ENCODE measurements at places on chromosomes 4 and X.

DNA sequence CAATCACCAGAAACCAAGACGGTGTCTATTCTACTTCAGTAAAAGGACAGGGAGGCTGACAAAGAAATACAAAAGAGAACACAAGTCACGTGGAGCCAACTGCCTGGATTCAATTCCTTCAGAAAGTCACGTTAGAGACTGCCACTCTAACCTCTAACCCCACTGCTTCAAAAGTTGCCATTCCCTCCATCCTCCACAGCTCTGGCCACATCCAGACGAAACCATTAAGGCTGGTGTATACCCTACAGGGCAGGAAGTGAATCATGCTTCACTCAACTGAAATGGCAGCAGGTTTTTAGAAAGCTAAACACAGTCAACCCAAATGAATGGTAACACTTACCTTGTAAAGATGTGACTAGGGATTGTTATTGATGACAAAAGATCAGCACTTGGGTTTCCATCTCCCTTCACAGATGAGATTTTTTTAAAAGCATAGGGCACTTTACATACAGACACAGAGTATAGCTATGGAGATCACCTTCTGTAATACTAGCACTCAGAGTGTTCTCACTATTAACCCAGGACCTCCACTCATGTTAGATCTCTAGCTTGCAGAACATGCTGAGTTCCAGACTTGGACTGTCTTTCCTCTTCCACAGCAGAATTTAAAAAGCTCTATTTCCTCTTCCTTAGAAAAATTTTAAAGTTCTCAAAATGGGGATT is 37.4 kb downstream of the MAML3 start:
- H3K27me3 ChIP-seq: no peaks in the 10 kb centered on the region
- H3K27ac ChIP-seq: peak overlapping the region; percentile 61
- H3K36me3 ChIP-seq: no peaks in the 10 kb centered on the region
- H3K4me1 ChIP-seq: peaks cover 9% of the 10 kb centered on the region

GRCh38 chr4:145583191-145584055 is 35.8 kb upstream of the MMAA start:
- peaks cover 6% of the 10 kb centered on the region for H3K4me1 ChIP-seq
- no peak overlapping the region for H3K27ac ChIP-seq
- DNase-seq: peak; percentile 30
- no peaks in the 10 kb centered on the region for H3K36me3 ChIP-seq
- no peak overlapping the region for H3K4me3 ChIP-seq
- H3K27me3 ChIP-seq: no peaks in the 10 kb centered on the region

DNA sequence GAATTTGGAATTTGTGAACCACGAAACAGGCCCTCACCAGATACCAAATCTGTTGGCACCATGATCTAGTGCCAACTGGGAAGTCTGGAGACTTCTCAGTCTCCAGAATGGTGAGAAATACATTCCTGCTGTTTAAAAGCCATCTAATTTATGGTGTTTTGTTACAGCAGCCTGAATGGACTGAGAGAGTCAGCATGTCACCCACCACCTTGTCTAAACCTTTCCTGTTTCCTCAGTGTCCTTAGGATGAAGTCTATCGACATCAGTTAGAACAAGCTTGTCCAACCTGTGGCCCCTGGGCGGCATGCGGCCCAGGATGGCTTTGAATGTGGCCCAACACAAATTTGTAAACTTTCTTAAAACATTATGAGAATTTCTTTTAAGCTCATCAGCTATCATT is 42.1 kb downstream of the FREM3 start:
- no peak for DNase-seq
- no peak overlapping the region for H3K27ac ChIP-seq
- no peaks in the 10 kb centered on the region for H3K4me1 ChIP-seq
- H3K36me3 ChIP-seq: no peaks in the 10 kb centered on the region
- H3K27me3 ChIP-seq: peaks cover 22% of the 10 kb centered on the region
- H3K4me3 ChIP-seq: no peak overlapping the region

DNA sequence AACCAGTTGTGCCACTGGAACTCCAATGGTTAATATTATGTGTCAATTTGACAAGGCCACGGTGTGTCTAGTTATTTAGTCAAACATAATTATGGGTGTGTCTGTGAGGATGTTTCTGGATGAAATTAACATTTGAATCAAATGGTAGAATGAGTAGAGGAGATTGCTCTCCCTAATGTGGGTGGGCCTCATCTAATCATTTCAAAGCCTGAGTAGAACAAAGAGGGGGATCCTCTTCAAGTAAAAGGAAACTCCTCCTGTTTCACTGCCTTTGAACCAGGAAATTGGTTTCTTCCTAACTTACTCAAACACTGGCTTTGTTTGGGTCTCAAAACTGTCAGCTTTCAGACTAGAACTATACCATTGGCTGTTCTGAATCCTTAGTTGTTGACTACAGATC is 1692.1 kb downstream of the PCDH19 start:
- no peaks in the 10 kb centered on the region for H3K4me1 ChIP-seq
- DNase-seq: no peak
- H3K27me3 ChIP-seq: no peaks in the 10 kb centered on the region
- no peak overlapping the region for H3K27ac ChIP-seq
- no peak overlapping the region for H3K4me3 ChIP-seq
- H3K36me3 ChIP-seq: no peaks in the 10 kb centered on the region

GRCh38 chrX:12269484-12269883 is 131.2 kb downstream of the FRMPD4 start:
- peak; percentile 29 for DNase-seq
- H3K4me3 ChIP-seq: no peak overlapping the region
- no peaks in the 10 kb centered on the region for H3K36me3 ChIP-seq
- H3K27me3 ChIP-seq: no peaks in the 10 kb centered on the region
- no peaks in the 10 kb centered on the region for H3K4me1 ChIP-seq

DNA sequence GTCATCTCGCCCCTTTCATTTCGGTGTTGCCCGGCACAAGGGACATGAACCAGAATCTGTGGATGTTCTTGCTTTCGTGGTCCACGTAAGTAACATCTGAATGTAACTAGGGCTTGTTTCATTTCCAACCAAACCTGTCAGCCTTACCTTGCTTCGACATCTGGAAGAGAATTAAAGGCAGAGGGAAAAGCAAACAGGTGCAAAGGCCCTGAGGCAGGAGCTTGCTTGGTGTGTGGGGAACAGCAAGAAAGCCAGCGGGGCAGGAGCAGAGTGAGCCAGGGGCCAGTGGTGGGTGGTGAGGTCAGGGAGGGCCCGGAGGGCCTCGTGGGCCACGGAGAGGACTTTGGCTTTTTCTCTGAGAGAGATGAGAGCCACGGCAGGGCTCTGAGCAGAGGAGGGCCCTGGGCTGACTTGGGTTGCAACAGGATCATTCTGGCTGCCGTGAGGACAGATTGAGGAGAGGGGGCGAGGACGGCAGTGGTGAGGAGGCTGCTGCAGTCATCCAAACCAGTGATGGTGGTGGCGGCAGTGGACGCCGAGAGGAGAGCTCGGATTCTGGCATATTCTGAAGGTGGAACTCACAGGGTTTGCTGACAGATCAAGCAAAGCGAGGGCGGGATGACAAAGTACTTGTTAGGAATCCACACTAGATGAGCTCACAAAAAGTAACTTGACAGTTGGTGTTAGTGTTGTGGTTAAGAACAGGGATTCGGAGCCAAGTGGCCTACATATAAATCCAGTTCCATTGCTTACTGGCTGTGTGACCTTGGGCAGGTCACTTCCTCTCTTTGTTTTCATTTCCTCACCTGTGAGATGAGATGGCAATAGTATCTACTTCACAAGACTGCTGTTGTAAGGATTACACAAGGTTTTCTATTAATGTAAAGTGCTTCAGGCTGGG is 6.8 kb upstream of the WDR13 start:
- peak overlapping the region; percentile 70 for H3K4me3 ChIP-seq
- peak; percentile 76 for DNase-seq
- H3K36me3 ChIP-seq: no peaks in the 10 kb centered on the region
- no peaks in the 10 kb centered on the region for H3K27me3 ChIP-seq
- H3K4me1 ChIP-seq: peaks cover 7% of the 10 kb centered on the region

GRCh38 chr4:44652002-44652401 is 577 bp upstream of the YIPF7 start:
- no peaks in the 10 kb centered on the region for H3K36me3 ChIP-seq
- no peak for DNase-seq
- no peaks in the 10 kb centered on the region for H3K4me1 ChIP-seq
- no peaks in the 10 kb centered on the region for H3K27me3 ChIP-seq

DNA sequence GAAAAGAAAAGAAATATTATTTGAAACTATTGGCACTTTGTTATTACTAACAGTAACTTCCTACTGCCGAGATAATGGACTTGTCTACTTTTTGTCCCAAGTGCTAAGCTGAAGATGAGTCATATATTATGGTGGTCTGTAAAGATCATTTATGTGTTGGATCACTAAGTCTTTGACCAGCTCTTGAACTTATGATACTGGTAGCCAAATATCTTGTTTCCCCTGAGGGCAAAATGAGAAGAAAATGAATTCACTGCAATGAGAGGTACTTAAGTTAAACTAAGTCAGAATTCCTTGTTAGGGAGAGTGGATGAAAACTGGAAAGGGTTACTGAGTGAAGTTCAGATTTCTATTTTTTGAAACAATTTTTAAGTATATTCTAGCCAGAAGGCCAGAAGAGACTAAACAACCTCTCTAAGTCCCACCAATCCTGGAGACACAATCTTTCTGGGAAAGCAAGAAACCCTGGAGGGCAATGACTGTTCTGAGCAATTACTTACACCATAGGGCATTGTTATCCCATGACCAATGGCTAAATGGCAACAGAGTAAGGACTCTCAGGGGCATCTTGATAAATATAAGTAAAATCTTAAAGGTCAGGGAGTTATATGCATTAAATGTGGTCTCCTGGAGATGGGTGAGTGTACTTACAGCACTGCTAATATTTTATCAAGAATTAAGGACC is 287.7 kb downstream of the STIM2 start:
- H3K4me3 ChIP-seq: no peak overlapping the region
- H3K27me3 ChIP-seq: no peaks in the 10 kb centered on the region
- H3K36me3 ChIP-seq: no peaks in the 10 kb centered on the region
- no peak for DNase-seq
- peaks cover 6% of the 10 kb centered on the region for H3K4me1 ChIP-seq

GRCh38 chr4:168881781-168882420 is 128.2 kb downstream of the CBR4 start:
- H3K27ac ChIP-seq: peak overlapping the region; percentile 23
- H3K36me3 ChIP-seq: peaks cover 87% of the 10 kb centered on the region
- no peaks in the 10 kb centered on the region for H3K27me3 ChIP-seq
- no peak overlapping the region for H3K4me3 ChIP-seq
- DNase-seq: no peak
- H3K4me1 ChIP-seq: peaks cover 39% of the 10 kb centered on the region

GRCh38 chr4:108301545-108302251 is 133.0 kb upstream of the LEF1 start:
- no peaks in the 10 kb centered on the region for H3K27me3 ChIP-seq
- H3K4me1 ChIP-seq: peaks cover 12% of the 10 kb centered on the region
- no peak for DNase-seq
- no peak overlapping the region for H3K4me3 ChIP-seq

- H3K4me1 ChIP-seq: no peaks in the 10 kb centered on the region
- peak; percentile 54 for DNase-seq
- H3K36me3 ChIP-seq: no peaks in the 10 kb centered on the region
- H3K27me3 ChIP-seq: peaks cover 81% of the 10 kb centered on the region
These were observed 76.0 kb upstream of the AP1S2 start for GRCh38 chrX:15930585-15930984.

GRCh38 chr4:158371158-158371557 is 150.5 kb upstream of the RXFP1 start:
- no peaks in the 10 kb centered on the region for H3K27me3 ChIP-seq
- peaks cover 39% of the 10 kb centered on the region for H3K4me1 ChIP-seq
- peak overlapping the region; percentile 56 for H3K4me3 ChIP-seq
- peak overlapping the region; percentile 95 for H3K27ac ChIP-seq
- peak; percentile 70 for DNase-seq

DNA sequence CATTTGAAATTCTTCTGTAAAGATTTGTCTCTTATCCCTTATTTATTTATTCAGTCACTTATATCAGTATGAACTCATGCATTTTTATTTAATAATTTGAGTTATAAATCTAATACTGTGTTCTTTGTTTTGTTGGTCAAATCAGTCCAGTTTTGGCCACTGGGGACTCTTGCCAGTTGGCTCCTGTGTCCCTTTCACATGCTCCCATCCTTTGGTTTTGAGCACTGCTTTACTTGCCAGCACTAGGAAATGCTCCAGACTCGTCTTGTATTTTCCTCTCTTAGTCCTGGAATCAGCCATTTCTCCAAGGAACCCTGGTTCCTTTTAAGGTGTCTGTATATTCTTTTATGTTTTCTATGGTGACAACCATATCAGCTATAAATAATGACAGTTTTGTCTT is 28.1 kb downstream of the KANTR start:
- no peaks in the 10 kb centered on the region for H3K36me3 ChIP-seq
- no peak overlapping the region for H3K4me3 ChIP-seq
- peaks cover 77% of the 10 kb centered on the region for H3K27me3 ChIP-seq
- no peak for DNase-seq
- H3K27ac ChIP-seq: no peak overlapping the region

DNA sequence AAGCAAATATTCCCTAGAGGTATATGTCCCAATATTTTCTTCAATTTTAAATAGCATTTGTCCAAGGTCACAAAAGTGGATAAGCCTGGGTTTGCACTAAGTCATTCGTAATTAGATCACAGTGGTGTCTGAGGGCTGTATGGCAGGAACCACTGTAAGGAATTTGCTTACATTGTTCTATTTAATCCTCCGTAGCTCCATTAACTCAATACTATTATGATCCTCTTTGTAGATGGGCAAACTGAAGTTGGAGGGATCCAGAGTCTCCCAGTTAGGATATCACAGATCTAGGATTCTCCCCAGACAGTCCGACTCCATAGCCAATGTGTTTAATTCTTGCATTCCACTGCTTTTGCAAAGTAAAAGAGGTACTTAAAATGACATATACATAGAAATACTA is 242.7 kb upstream of the DCAF8L1 start:
- DNase-seq: no peak
- no peaks in the 10 kb centered on the region for H3K4me1 ChIP-seq
- H3K27me3 ChIP-seq: no peaks in the 10 kb centered on the region
- H3K27ac ChIP-seq: no peak overlapping the region
- H3K36me3 ChIP-seq: no peaks in the 10 kb centered on the region

DNA sequence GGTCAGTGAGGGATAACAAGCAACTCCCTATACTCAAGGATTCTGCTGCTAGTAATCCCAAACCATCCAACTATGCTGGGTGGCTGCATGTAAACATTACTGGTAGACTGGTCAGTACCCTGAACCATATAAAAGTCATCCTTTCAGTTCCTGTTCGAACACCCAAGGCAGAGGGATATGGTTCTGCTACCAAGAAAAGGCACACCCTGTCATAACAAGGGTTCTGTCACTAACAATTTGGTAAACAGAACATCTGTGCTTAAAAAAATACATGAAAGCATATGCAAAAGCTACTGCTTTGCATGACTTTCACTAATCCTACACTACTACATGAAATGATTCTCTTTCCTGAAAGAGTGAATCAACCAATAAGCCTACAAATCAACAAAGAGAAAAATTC is 76.8 kb upstream of the MCF2 start:
- H3K36me3 ChIP-seq: peaks cover 15% of the 10 kb centered on the region
- no peak overlapping the region for H3K27ac ChIP-seq
- no peaks in the 10 kb centered on the region for H3K27me3 ChIP-seq
- H3K4me3 ChIP-seq: no peak overlapping the region
